Mesothelial cell of epicardium (in vitro differentiated cells): ENCODE measurements at places on chromosomes 13 and 19. TPM values are rescaled to one million over a fixed set of nuclear protein-coding genes. Genes with fewer than 3 reads are reported as not detected.

- H3K36me3 ChIP-seq: no peaks in the 10 kb centered on the region
- H3K4me3 ChIP-seq: no peak overlapping the region
- H3K27me3 ChIP-seq: no peaks in the 10 kb centered on the region
- H3K4me1 ChIP-seq: peaks cover 15% of the 10 kb centered on the region
- no peak for DNase-seq
Measured at GRCh38 chr13:76711550-76712182, 174.5 kb downstream of the KCTD12 start.

- no peak overlapping the region for H3K27ac ChIP-seq
- H3K4me1 ChIP-seq: no peaks in the 10 kb centered on the region
- H3K4me3 ChIP-seq: no peak overlapping the region
- peaks cover 21% of the 10 kb centered on the region for H3K27me3 ChIP-seq
- H3K36me3 ChIP-seq: no peaks in the 10 kb centered on the region
- no peak for DNase-seq
Measured at GRCh38 chr19:6482343-6482686, 728 bp upstream of the DENND1C start.

GRCh38 chr19:33194886-33195644 lies 935 bp downstream of the LRP3 start:
- H3K4me1 ChIP-seq: peaks cover 2% of the 10 kb centered on the region
- DNase-seq: no peak
- peaks cover 25% of the 10 kb centered on the region for H3K27me3 ChIP-seq
- no peak overlapping the region for H3K27ac ChIP-seq
- H3K4me3 ChIP-seq: peak overlapping the region; percentile 82

DNA sequence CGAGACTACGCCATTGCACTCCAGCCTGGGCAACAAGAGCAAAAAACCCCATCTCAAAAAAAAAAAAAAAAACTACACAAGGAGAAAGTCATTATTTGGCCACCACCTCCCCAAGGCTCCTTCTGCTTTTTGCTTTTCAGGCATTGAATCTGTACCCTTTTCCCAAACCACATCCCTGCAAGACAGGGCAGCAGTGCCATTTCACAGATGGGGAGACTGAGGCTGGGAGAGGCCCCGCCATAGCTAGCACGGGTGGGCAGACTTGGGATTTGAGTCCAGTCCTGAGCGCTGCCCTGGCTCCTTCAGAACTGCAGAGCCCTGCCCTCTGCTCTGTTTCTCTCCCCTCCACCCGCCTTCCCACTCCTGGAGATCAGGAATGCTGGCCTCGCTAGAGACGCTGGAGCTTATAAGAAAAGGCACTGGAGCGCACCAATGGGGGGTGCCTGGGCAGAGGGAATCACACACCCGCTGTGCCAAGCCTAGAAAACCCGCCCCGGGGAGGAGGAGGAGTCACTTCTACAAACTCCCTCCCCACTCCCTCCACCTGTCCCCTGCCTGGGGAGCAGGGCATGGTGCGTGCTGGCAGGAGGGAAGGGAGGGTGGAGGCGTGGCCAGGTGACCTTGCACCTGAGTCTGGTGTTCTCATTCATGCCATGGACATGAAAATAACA lies 17.6 kb downstream of the TJP3 start:
- peaks cover 4% of the 10 kb centered on the region for H3K36me3 ChIP-seq
- no peak overlapping the region for H3K27ac ChIP-seq
- no peak for DNase-seq
- H3K27me3 ChIP-seq: peaks cover 22% of the 10 kb centered on the region

DNA sequence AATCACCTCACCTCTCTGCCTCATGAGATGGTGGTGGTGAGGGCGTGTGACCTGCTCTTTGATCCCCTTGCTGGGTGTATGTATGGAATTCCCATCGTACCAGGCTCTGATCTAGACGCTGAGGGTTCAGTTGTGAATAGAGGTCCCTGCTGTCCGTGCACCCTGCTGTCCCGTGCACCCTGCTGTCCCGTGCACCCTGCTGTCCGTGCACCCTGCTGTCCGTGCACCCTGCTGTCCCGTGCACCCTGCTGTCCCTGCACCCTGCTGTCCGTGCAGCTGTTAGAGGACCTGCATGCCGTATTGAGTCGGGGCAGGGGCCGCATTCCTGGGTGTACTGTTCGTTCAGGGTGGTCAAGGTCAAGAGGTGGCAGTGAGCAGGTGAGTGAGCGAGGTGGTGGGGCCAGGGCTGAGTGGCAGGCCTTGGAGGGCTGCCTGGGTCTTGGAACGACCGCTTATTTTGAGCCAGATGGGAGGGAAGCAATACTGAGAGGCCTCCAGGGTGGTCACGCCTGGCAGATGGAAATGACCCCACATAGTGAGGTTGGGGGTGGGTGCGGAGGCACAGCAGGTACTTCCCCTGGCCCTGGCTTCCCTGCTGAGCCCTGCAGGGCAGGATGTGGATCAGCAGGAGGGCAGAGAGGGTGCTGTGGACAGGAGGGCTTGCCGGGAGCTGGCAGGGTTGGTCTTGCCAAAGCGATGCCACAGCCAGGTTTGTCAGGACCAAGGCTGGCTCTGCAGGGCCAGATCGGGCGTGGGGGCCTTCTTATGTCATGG lies 4.6 kb upstream of the EPN1 start:
- peaks cover 8% of the 10 kb centered on the region for H3K36me3 ChIP-seq
- H3K27me3 ChIP-seq: no peaks in the 10 kb centered on the region
- DNase-seq: no peak
- H3K4me3 ChIP-seq: no peak overlapping the region
- no peak overlapping the region for H3K27ac ChIP-seq
- peaks cover 14% of the 10 kb centered on the region for H3K4me1 ChIP-seq

DNA sequence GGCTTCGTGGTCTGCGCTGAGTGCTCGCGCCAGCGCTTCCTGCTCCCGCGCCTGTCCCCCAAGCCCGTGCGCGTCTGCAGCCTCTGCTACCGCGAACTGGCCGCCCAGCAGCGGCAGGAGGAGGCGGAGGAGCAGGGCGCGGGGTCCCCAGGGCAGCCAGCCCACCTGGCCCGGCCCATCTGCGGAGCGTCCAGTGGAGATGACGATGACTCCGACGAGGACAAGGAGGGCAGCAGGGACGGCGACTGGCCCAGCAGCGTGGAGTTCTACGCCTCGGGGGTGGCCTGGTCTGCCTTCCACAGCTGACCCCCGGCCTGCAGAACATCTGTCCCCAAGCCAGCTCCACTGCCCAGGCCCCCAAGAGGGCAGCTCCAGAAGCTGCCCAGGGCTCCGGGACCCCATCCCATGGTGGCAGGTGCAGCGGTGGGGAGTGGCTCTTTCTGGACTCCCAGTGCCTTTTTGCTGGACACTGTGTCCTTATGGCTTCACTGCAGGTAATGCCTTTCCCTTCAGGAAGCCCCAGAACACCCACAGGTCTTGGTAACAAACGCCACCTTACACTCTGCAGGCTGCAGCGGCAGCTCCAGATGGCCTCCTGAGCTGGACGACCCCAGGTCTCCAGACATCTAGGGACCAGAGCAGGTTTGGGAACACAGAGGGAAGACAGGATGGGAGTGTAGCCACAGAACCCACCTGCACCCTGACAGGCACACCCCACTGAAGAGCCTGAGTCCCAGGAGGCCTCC lies 9.3 kb downstream of the PLEKHF1 start:
- DNase-seq: no peak
- no peaks in the 10 kb centered on the region for H3K36me3 ChIP-seq
- H3K27me3 ChIP-seq: peaks cover 2% of the 10 kb centered on the region

GRCh38 chr19:16614941-16615340 lies 13.1 kb downstream of the MED26 start:
- H3K36me3 ChIP-seq: no peaks in the 10 kb centered on the region
- DNase-seq: no peak
- H3K27ac ChIP-seq: peak overlapping the region; percentile 45
- H3K4me3 ChIP-seq: no peak overlapping the region

GRCh38 chr19:406135-406781 lies 2.7 kb downstream of the C2CD4C start:
- H3K4me1 ChIP-seq: peaks cover 6% of the 10 kb centered on the region
- no peak overlapping the region for H3K27ac ChIP-seq
- H3K36me3 ChIP-seq: no peaks in the 10 kb centered on the region

GRCh38 chr19:35739275-35740107 lies 2.8 kb downstream of the IGFLR1 start:
- H3K27me3 ChIP-seq: no peaks in the 10 kb centered on the region
- peaks cover 11% of the 10 kb centered on the region for H3K4me1 ChIP-seq
- H3K27ac ChIP-seq: no peak overlapping the region
- peak overlapping the region; percentile 49 for H3K4me3 ChIP-seq

- H3K27ac ChIP-seq: peak overlapping the region; percentile 13
- H3K4me1 ChIP-seq: peaks cover 20% of the 10 kb centered on the region
Measured at GRCh38 chr13:110382229-110382628, 75.1 kb downstream of the COL4A2 start.

- H3K4me3 ChIP-seq: peak overlapping the region; percentile 96
- DNase-seq: no peak
- H3K27me3 ChIP-seq: no peaks in the 10 kb centered on the region
- peaks cover 25% of the 10 kb centered on the region for H3K36me3 ChIP-seq
Measured at GRCh38 chr19:19900139-19900728, 512 bp upstream of the ZNF93 start.

- H3K4me1 ChIP-seq: no peaks in the 10 kb centered on the region
- H3K36me3 ChIP-seq: no peaks in the 10 kb centered on the region
- DNase-seq: no peak
Measured at GRCh38 chr13:28618230-28618994, 40.5 kb upstream of the POMP start.

DNA sequence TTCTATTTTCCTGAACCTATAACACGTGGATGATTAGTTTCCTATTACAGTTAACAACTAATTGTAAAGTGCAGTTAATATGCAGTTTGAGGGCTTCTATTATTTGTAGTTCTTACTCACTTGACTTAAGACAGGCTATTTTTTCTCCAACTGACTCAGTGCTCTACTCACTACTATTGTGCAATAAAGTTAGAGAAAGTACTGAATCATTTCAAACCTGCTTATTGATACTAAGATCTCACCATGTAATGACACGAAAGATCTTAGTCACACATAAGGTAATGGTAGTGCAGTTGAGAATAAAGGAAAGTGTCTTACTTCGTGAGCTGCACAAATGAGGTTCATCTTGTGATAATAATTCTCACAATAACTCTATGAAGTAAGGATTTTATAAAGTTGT lies 22.8 kb upstream of the ITM2B start:
- H3K36me3 ChIP-seq: no peaks in the 10 kb centered on the region
- peaks cover 4% of the 10 kb centered on the region for H3K27me3 ChIP-seq
- no peak overlapping the region for H3K27ac ChIP-seq

DNA sequence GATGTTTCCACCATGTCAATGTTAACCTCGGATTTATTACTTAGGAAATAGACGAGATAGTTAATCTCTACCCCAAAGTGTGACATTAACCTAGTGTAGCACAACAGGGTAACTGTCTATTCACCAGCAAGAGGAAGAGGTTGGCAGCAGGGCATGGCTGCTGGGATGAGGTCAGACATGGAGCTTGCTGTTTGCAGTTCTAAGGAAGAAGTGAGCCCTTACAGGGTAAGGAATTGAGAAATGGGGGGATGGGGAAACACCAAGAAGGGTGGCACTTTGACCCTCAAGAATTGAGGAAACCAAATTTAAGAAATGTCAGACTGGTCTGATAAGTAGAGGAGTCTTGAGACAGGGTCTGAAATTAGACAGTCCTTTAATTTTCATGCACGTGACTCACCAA lies 62.4 kb downstream of the MBD3L2B start:
- no peaks in the 10 kb centered on the region for H3K27me3 ChIP-seq
- no peak overlapping the region for H3K27ac ChIP-seq
- H3K4me1 ChIP-seq: no peaks in the 10 kb centered on the region
- H3K36me3 ChIP-seq: peaks cover 3% of the 10 kb centered on the region
- H3K4me3 ChIP-seq: no peak overlapping the region
- no peak for DNase-seq

DNA sequence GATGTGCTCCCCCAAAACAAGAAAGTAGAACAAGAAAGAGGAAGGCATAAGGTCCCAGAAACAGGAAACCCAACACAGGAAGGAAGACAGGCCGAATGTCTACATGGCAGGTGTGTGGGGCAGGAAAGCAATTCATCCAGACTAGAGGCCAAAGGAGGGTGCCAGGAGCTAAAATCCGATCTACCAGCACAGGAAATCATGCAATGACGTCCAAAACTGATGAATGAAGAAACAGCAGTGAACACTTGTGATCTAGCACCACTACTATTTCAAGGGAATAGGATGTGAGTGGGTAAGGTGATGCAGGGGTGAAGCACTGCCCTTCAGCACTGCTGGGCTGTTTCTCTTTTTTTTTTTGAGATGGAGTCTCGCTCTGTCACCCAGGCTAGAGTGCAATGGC lies 59.1 kb downstream of the DOCK9 start:
- H3K4me3 ChIP-seq: no peak overlapping the region
- H3K36me3 ChIP-seq: peaks cover 3% of the 10 kb centered on the region
- H3K27ac ChIP-seq: no peak overlapping the region
- H3K4me1 ChIP-seq: peaks cover 6% of the 10 kb centered on the region
- no peaks in the 10 kb centered on the region for H3K27me3 ChIP-seq

DNA sequence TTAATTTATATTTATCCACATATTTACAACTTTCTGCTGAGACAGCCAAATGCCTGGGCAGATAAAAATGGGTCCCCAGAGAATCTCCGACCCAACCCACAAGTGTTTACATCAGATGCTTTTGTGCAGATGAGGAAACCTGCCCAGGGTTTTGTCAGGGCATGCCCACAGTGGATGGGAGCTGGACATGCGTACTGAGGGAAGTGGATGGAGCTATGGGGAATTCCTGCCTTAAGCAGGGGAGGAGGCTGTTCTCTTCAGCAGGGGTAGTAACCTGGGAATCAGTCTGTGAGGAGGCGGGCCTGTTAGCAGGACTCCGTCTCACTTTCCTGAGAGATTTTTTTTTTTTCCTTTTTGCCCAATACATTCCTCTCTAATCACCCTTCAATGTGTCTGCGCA lies 122.9 kb downstream of the RFC3 start:
- no peak overlapping the region for H3K27ac ChIP-seq
- peaks cover 1% of the 10 kb centered on the region for H3K36me3 ChIP-seq
- peaks cover 7% of the 10 kb centered on the region for H3K4me1 ChIP-seq
- no peaks in the 10 kb centered on the region for H3K27me3 ChIP-seq
- DNase-seq: no peak

GRCh38 chr13:31207661-31208552 lies 8.1 kb downstream of the B3GLCT start:
- H3K36me3 ChIP-seq: no peaks in the 10 kb centered on the region
- peaks cover 46% of the 10 kb centered on the region for H3K4me1 ChIP-seq
- DNase-seq: no peak
- no peak overlapping the region for H3K4me3 ChIP-seq
- H3K27me3 ChIP-seq: no peaks in the 10 kb centered on the region

GRCh38 chr13:25978961-25979360 lies 72.9 kb downstream of the SHISA2 start:
- no peak for DNase-seq
- no peak overlapping the region for H3K4me3 ChIP-seq
- peaks cover 3% of the 10 kb centered on the region for H3K27me3 ChIP-seq
- H3K27ac ChIP-seq: no peak overlapping the region
- peaks cover 9% of the 10 kb centered on the region for H3K36me3 ChIP-seq

GRCh38 chr13:78658630-78659449 lies at the start of gene OBI1:
TSS of gene OBI1 (minus strand) at chr13:78659155. CDS start at chr13:78659120, 35 bp downstream.
- H3K4me1 ChIP-seq: peaks cover 12% of the 10 kb centered on the region
- peak; percentile 79 for DNase-seq
- peak within 1 kb of the TSS; percentile 98 for H3K4me3 ChIP-seq
- H3K27me3 ChIP-seq: no peaks in the 10 kb centered on the region
- peak within 1 kb of the TSS; percentile 98 for H3K27ac ChIP-seq

- H3K27ac ChIP-seq: no peak overlapping the region
- peaks cover 10% of the 10 kb centered on the region for H3K4me1 ChIP-seq
- no peaks in the 10 kb centered on the region for H3K36me3 ChIP-seq
- no peak overlapping the region for H3K4me3 ChIP-seq
Measured at GRCh38 chr13:106899442-106899841, 331.5 kb upstream of the ARGLU1 start.

Gene STAP2
- 74.0 to 79.4 TPM (median 75.3 TPM) in 3 replicates for total RNA-seq

Gene PRKCG
- total RNA-seq: 19.1 to 21.6 TPM (median 19.3 TPM) in 3 replicates

Gene UBE2L5
- 0.20 TPM in 1 of 3 replicates, not detected in the others for total RNA-seq

Gene NLRP4
- total RNA-seq: not detected in 3 replicates

Gene ZNF229
- 5.4 to 7.0 TPM (median 6.0 TPM) in 3 replicates for total RNA-seq

Gene PTGIR
- total RNA-seq: 5.0 to 6.2 TPM (median 5.9 TPM) in 3 replicates

Gene LGALS14
- total RNA-seq: 0.71 to 0.92 TPM (median 0.72 TPM) in 3 replicates

Gene TEX101
- not detected in 3 replicates for total RNA-seq
